HTR-8/SVneo (cell line): ENCODE measurements at places on chromosomes 3 and 15.

DNA sequence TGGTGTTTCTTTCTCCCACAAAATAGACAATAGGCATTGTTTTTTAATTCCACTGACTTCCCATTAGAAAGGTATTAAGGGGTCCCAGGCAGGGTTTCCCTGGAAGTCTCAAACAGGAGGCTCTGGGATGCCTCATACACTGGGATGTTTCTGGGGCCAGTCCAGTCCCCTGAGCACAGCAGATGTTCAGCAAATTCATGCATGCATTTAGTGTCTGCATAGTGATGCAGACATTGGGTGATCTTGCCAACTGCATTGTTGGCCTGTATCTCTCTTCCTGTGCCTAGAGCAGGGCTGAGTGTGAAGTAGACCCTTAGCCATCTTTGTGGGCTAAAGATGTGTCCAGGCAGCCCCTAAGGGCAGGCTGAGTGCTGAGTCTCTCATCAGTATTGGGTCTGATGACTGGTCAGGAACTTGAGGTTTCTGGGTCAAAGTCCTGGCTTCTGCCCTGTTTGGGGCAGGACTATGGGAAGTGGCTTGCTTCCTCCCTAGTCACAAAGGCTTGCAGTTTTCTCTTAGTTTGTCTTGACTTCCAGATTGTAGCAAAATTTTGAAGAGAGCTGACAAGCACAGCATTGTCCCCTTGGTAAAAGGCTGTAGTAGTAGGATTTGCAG, 56.5 kb downstream of the BSN start:
- DNase-seq = no peak

DNA sequence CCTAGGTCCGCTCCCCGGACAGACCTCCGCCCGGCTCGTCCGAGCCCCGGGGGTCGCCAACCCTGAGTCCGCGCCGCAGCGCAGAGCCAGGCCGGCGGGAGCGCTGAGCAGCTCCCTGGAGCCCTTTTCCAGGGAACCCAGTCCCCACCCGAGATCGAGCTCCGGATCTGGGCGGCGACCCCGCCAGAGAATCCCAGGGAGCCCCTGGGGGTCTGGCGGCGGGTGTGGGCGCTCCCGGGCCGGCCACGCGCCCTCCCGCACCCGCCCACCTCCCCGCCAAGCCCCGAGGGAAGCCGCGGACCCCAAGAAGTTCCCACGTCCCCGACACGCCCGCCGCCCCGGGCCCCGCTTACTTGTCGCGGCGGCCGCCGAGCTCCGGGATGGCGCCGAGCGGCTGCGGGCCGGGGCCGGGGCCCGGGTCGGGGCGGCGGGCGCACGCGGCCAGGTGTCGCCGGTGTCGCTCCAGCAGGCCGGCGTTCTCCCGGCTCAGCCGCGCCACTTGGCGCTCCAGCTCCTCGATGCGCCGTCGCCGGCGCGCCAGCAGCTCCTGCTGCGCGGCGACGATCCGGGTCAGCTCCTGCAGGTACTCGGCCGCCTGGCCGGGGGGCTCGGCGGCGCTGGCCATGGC, 137.7 kb downstream of the NUP210 start:
- no peak for DNase-seq

DNA sequence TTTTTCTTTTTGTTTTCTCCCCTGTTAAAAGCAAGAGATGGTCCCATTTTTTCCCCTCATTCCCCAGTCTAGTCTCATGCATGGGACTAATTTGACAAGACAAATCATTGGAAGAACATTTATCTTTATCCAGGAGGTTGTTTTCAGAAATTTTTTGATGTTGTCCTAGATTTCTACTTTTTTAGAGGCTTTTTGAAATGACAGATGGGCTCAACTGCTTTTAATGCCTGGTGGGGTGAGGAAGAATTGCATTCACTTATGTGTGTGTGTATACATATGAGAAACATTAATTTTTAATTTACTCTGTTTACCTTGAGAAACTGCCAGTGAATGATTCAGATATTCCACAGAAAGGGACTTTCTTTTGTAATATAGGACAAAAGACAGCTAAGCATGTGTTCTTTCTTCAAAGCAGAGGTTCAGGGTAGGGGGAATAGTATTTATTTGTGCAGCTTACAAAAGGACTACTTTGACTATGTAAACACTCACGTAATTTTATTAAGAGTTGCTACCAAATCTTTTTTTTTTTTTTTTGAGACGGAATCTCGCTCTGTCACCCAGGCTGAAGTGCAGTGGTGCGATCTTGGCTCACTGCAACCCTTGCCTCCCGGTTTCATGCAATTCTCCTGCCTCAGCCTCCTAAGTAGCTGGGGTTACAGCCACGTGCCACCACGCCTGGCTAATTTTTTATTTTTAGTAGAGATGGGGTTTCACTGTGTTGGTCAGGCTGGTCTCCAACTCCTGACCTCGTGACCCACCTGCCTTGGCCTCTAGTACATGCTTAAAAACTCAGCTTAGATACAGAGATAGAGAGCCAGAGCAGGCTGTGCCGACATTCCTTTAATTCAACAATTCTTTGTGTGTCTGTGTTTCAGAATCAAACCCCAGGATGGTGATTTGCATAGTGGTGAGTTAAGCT, 130.1 kb upstream of the RARB start:
- DNase-seq = no peak

DNA sequence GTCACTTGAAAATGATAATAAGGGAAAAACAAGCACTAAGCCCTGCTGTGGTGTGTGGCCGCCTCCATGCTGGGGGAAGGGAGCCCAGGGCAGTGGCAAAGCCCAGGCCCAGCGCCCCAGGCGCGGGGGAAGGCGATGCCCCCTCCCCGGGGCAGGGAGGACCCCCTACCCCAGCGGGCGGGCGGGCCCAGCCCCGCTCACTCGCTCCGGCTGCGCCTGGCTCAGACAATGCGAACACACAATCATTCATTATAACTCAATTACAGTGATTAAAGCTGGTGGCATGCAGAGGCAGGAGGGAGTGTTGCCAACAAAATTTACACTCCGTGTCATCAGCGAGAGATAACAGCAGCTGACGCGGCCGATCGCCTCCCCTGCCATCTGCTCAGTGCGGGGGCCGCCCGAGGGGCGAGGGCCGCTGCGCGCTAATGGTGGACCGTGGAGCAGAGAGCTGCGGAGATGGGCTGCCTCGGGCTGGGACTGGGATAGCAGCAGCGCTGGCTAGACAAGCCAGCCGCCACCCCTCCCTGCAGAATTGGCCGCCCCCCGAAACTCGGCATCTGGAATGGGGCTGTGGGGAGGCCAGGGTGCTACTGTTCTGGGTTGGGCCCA, 64.1 kb downstream of the TLE3 start:
- DNase-seq = no peak

DNA sequence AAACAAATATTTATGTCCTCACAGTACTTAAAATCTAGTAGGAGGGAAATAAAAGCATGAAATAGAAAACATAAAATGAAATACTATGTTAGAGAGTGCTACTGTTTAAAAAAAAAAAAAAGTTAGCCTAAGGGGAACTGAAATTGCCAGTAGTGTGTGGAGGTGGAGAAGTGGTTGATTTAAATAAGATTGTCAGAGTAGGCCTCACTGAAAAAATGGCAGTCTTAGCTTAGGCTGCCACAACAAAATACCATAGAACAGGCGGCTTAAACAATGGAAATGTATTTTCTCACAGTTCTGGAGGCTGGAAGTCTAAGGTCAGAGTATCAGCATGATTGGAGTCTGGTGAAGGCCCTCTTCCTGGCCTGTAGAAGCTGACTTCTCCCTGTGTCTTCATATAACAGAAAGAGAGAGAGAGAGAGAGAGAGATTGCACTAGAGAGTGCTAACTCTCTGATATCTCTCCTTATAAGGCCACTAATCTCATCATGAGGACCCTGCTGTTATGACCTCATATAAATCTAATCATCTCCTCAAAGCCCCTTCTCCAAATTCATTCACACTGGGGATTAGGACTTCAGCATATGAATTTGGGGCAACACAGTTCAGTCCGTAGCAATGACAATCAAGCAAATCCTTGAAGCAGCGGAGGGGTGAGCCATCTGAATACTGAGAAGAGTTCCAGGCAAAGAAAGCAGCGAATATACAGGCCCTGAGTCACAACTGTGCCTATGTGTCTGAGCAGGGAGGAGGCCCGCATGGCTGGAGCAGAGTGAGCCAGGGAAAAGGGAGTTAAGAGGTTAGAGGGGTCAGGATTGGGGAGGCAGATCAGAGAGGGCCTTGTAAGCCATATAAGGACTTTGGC, 23.6 kb upstream of the LRRC34 start:
- DNase-seq = no peak

DNA sequence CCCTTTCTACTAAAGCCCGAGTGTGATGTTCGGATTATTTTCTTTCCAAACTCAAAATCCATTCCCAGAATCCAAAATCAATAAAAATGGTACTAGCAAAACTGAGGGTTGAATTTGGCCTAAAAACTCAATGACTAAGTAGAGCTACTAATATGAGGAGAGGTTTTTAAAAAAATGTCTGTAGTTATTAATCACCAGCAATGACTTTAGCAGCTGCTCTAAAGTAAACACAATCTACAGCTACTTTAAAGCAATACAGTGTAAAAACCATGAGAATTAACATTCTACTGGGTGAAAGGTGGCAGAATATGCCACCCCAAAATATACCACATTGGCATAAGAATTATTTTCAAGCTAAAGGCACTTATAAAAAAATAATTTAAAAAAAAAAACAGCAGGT, 23.5 kb downstream of the FHIT start:
- no peak for DNase-seq

DNA sequence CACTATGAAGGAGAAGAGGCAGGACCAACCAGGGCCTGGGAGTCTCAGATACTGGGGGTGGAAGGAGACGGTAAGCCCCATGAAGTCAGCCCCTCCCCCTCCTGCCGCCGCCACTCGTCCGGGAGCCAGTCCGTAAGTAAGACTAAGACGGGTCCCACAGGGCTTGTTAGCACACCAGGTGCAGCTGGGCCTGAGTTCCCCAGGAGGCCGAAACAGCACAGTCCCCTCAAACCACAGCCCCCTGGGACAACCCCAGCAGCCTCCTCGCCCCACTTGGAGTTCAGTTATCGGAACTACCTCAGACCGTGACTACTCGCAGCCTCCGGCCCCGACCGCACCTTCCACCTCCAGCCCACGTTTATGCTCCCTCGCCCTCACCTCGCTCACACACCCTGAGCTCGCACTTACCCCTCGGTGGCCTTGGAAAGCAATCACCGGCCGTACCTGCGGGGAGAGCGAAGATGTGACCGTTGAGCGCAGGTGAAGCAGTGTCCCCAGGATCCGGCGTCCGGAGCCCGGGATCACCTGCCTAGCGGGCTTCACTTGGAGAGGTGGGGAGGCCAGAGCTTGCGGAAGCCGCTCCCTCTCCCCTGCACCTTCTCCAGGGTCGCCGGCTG, 557 bp downstream of the ELL3 start:
- no peak for DNase-seq
